ENCODE measurements at places on chromosomes 7 and 10.

DNA sequence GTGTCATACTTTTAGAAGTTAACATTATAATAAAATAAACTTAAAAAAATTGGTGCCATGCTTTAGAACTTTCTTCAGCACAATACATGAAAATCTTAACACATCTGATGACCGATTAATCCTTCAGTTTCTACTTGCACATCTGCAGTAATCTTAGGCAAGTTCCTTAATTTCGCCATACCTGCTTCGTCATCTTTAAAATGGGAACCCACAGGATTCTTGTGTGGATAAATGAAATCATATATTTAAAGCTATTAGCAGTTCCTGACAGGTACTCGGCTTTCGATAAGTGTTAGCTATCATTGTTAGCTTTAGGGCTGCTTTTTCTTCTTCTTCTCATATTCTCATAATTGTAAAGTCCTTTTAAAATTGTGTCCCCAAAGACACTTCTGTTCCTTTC lies 907 bp upstream of the VPS50 start:
- DNase-seq = no peak

GRCh38 chr10:70090013-70090412 lies 37.4 kb downstream of the MACROH2A2 start:
- DNase-seq = no peak

- no peak for DNase-seq
Observed at GRCh38 chr10:110357252-110357780, 52.6 kb upstream of the SMNDC1 start.

DNA sequence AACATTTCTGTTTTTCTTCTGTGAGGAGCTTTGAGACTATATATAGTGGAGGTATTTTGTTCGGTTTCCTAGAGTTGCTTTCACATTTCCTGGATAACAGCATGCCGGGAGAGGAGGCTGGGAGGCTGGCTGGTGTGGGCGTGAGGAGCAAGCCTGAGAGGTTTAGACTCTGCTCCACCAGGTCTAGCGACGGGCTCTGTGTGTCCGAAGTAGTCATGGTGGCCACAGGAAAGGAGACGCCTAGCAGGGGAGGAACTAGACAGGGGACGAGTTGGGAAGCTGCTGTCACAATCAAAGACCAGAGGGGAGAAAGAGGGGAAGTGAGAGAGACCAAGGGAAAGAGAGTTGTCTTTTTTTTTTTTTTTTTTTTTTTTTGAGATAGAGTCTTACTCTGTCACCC lies 19.6 kb downstream of the PTPRE start:
- no peak for DNase-seq

GRCh38 chr10:1679821-1680650 lies 57.3 kb downstream of the ADARB2 start:
- DNase-seq = no peak

DNA sequence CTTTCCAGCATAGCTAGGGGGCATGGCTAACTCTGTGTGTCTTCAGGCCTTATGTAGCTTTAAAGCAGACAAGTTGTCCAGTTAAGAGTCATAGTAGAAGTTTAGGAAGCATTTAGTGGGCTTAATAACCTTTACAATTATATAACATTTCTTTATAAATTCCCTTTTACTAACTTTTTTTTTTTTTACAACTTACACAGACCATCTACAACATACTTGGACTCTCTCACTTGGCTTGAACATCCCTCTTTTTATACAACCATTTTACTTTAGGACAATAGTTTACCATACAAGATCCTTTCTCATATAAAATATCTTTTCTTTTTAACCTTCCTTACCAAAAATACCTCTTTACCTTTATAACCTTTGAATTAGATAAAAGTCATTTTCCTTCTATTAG lies 26.3 kb downstream of the SP4 start:
- no peak for DNase-seq

DNA sequence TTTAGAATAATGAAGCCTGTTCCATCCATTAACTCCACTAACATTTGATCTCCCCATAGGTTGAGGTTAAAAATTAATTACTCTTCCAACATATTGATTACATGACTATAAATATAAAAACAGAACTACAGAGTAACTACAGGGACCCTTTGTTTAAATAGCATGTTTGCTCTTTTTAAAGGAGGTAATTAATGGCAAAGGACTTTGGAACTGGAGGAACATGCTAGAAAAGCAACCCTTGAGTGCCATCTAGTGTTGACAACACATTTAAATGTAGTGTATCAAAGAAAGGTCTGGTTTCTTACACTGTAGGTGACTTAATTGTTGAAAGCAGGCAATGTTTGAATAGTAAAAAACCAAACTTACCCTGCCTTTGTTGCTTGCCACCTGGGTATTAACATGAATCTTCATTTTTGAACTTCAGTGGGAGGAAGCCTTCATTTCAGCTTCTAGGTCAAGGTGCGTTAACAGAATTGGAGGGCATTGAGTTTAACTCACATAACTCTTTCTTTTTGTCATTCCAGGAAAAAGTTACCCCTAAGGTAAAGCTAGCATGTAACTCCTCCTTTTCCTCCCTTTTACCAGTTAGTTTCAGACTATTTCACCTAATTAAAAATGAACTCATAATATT lies 52.6 kb upstream of the CAPZA2 start:
- DNase-seq = no peak

- DNase-seq = no peak
Observed at GRCh38 chr10:13894412-13895093, 307.8 kb downstream of the PRPF18 start.

All from HuH-7.5 (cell line).